ENCODE measurements at places on chromosomes 5 and 9.

GRCh38 chr5:64942460-64942859, 173.7 kb downstream of the CWC27 start:
- DNase-seq = no peak

- DNase-seq = no peak
These were observed 556 bp downstream of the MTREX start for GRCh38 chr5:55308254-55308836.

DNA sequence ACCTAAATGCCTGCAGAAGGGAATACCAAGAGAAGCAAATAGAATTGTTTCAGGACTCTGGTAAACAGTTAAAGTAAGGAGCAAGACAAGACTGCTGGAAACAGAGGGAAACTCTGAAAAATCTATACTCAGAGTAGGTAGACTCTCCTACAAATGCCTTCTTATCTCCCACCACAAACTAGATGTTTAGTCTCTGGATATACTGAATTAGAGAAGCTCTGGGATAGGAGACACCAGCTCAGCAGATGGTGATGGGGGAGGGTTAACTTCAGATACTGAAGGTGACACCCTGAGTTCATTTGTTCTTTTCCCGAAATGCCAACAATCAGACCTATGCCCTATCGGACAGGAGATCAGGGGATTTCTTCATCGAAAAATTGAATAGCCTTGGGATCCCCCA, 54.1 kb upstream of the CHD1 start:
- no peak for DNase-seq

DNA sequence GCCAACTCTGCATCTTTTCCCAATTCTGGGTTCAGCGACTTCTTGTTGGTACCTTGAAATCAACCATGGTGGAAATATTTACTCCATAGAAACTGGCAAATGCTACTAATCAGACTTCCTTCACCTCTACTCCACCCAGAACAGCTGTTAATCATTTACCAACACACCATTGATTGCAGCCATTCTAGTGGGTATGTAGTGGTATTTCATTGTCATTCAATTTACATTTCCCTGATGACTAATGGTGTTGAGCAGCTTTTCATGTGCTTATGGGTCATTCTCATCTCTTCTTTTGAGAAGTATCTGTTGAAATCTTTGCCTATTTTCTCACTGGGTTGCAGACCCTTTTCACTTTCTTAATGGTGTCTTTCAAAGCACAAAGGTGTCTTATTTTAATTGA, 122.4 kb upstream of the MSX2 start:
- no peak for DNase-seq

DNA sequence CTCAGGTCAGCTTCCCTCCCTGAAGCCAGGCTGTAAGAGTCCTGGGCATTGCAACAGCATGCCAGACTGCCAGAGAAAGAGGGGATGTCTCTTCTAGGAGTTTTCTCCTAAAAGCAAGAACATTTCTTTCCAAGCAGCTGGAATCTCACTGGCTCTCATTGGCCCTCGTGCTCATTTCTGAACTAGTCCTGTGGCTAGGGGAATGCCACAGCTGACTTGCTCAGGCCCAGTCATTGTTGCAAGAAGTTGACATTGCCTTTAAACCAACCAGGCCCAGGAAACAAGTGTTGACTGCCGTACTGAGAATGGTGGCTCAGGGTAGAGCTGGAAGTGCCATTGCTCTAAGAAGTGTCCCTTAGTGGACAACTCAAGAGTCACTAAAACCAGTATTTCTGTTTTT, 15.0 kb upstream of the CEP120 start:
- no peak for DNase-seq

- peak; percentile 18 for DNase-seq
These were observed 78.9 kb downstream of the ALDH7A1 start for GRCh38 chr5:126516133-126516532.

All from NCI-H226 (cell line).